Pancreas (tissue), 10 donors: ENCODE measurements at places on chromosomes 2 and 18.

GRCh38 chr18:48356909-48357631 lies 52.1 kb downstream of the ZBTB7C start:
- no peak for DNase-seq
- H3K27me3 ChIP-seq = no peaks in the 10 kb centered on the region
- no peak overlapping the region for H3K4me3 ChIP-seq
- H3K27ac ChIP-seq = no peak overlapping the region

DNA sequence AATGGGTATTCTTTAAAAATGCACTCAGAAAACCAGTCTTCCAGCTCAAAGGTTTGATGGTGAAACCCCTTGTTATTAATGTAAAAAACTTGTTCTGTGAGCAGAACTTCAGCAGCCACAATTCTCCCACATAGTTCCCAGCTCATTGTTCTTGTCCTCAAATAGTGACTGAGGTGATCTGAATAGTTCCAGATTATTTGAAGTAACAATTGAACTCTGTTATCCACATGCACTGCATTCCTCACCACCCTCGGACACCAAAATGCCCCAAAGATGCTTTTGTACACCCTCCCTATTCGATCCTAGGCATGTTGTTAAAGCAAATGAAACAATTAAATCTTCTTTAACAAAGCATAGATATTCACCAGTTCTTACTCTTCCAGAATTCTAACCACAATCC lies 2186.8 kb upstream of the CELF4 start:
- H3K27me3 ChIP-seq = no peaks in the 10 kb centered on the region
- no peak overlapping the region for H3K4me3 ChIP-seq
- H3K36me3 ChIP-seq = no peaks in the 10 kb centered on the region

DNA sequence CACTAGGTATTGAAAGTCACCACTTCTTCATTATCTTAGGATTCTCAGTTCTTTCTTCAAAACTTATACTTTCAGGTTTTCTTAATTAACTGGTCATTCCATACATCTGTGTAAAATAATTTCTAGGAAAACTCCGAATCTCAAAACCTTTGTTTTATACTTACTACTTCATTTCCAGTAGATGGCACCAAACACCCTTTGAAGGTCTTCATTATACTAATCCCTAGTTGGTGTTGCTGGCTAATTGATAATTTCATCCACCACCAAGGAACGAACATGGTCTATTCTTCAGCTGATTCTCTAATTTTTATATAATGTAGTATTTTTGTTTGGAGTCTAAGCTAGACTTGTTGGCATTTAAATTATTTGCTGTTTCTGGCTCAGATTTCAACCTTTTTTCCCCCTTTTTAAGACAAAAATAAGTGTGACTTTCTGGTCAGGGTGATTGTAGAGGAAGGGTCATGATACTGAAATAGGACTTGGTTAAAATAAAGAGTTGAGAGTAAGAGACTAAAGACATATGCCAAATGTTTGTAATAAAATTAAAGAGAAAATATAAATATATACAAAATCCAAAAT lies 2.8 kb upstream of the MXD1 start:
- no peak overlapping the region for H3K4me3 ChIP-seq
- peak overlapping the region; percentile 27 for H3K27ac ChIP-seq
- DNase-seq = no peak

DNA sequence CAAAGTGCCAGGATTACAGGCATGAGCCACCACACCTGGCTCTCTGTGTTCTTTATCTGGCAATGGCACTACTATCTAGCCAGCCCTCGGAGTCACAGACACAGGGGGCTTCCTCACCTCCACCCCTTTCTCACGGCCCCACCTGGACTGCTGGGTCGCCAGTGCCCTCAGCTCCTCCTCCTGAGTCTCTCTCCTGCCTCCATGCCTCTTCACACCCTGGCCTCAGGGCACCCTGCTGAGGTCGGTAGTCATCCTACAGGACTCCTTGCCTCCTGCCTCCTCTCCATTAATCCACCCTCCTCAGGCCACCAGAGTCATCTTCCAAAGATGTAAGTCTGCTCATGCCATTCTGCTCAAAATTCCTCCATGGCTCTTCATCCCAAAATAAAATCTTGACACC lies 8.6 kb upstream of the ASPRV1 start:
- no peak overlapping the region for H3K27ac ChIP-seq
- DNase-seq = peak; percentile 18

DNA sequence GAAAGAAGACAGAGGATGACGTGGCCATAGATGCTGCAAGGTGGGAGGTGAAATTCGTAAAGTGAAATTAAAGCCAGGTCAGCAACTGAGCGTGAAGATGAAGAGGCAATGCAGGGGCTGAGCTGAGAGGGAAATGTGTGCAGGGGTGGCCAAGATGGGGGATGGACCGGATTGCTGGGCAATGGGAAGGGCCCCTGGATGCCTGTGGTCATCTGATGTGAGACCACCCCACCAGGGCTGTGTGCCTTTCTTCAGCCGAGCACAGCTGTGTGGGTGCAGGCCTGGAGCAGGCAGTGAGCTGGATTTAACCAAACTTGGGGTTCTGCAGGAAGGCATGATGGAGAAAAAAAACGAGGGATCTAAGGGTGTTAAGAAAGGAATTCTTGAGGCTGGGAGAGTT lies 80.4 kb downstream of the ZCCHC2 start:
- no peak overlapping the region for H3K27ac ChIP-seq
- H3K36me3 ChIP-seq = no peaks in the 10 kb centered on the region
- H3K27me3 ChIP-seq = no peaks in the 10 kb centered on the region
- no peak overlapping the region for H3K4me3 ChIP-seq
- no peak for DNase-seq

DNA sequence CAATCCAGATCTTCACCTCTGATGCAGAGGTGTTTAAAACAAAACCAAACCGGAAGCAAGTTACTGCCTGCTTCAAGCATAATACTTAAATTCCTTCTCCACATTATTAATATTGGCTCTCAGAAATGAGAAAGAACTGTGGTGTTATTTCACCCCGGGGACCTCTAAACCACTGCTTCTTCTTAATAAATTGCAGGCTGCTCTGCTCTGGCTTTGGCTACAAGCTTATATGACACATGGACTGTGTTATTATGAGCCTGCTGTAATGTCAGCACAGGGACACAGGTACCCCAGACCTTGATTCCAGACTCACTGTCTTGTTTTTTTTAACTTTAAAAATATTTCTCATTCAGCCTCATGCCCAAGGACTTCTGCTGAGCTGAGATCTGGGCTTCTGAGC lies 45.1 kb downstream of the ST6GAL2 start:
- no peaks in the 10 kb centered on the region for H3K4me1 ChIP-seq
- no peaks in the 10 kb centered on the region for H3K36me3 ChIP-seq
- H3K4me3 ChIP-seq = no peak overlapping the region

DNA sequence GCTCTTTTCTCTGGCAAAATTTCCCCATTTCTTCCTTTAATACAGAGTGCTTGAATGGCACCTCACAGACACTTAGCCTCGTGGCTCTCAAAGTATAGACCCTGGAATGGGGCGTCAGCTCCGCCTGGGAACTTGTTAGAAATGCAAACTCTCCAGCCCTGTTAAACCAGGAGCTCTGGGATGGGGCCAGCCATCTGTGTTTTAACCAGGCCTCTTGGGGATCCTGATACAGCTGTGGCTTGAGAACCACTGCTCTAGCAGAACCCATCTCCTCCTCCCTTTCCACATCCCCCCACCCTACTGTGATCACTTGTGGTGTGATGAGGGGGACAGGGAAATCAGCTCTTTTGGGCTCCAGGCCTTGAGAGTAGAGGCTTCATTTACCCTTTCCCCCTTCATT lies 15.9 kb downstream of the LTBP1 start:
- no peaks in the 10 kb centered on the region for H3K27me3 ChIP-seq
- no peak for DNase-seq
- H3K4me1 ChIP-seq = no peaks in the 10 kb centered on the region

GRCh38 chr2:75560022-75560767 lies 544 bp downstream of the EVA1A start:
- peak overlapping the region; percentile 98 for H3K27ac ChIP-seq
- peak; percentile 71 for DNase-seq
- H3K4me1 ChIP-seq = peaks cover 36% of the 10 kb centered on the region
- peak overlapping the region; percentile 85 for H3K4me3 ChIP-seq

- no peak overlapping the region for H3K27ac ChIP-seq
- no peak for DNase-seq
- H3K36me3 ChIP-seq = no peaks in the 10 kb centered on the region
- H3K4me3 ChIP-seq = no peak overlapping the region
- H3K27me3 ChIP-seq = no peaks in the 10 kb centered on the region
Observed at GRCh38 chr2:121387591-121388325, 102.8 kb upstream of the TFCP2L1 start.

DNA sequence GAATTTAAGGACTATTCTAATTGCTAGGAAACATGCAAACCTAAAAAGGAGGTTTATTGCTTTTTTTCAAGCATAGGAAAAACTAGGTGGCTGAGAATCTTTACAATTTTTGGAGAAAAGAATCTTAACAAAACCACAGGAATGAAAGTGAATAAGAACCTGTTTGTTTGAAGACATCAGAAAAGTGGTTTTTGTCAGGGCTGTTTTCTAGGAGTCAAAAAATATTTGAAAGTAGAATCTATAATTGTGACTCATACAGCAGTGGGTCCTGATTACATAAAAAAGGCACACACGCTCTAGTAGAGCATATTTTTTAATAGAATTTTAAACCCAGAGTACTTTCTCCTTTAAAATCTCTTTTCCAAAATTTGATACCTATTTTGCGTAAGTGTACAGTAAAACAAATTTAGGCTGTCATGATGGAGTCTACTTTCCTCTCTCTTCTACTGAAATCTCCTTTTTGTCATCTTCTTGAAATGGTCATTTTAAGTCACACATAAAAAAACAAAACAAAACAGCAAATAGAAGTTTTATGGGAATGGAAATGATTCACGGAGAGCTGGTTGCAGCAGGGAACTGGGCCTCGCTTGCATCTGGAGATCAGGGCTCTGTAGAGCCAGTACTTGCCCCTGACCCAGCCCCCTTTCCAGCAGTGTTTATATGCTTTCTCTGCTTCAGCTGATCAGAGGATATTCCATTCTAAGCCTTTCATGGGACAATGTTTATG lies 59.1 kb upstream of the PELI1 start:
- no peak overlapping the region for H3K27ac ChIP-seq
- no peak for DNase-seq
- H3K27me3 ChIP-seq = no peaks in the 10 kb centered on the region
- H3K4me3 ChIP-seq = no peak overlapping the region
- H3K36me3 ChIP-seq = no peaks in the 10 kb centered on the region
- H3K4me1 ChIP-seq = no peaks in the 10 kb centered on the region

- H3K4me1 ChIP-seq = peaks cover 35% of the 10 kb centered on the region
- no peak overlapping the region for H3K4me3 ChIP-seq
- no peaks in the 10 kb centered on the region for H3K36me3 ChIP-seq
- H3K27me3 ChIP-seq = no peaks in the 10 kb centered on the region
- DNase-seq = no peak
Observed at GRCh38 chr2:101063352-101064124, 61.4 kb downstream of the RPL31 start.

DNA sequence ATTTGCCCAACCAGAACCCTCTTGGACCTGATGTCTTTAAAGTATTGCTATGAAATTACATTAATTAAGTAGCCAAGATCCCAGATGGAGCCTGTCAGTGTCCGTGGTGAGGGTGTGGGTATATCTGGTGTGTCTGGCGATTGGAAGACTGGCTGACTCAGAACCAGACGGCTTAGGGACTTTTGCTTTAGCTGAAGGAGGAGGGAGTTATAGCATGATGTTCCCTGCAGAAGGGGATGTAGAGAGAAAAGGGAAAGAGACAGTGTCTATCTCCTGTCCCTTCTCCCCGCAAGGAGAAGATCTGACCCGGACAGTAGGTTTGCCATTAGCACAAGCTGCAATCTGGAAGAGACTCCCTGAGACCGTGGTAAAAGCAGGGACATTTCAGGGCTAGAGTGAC lies 60.6 kb downstream of the POU3F3 start:
- no peaks in the 10 kb centered on the region for H3K4me1 ChIP-seq
- no peak for DNase-seq
- no peak overlapping the region for H3K27ac ChIP-seq
- H3K36me3 ChIP-seq = no peaks in the 10 kb centered on the region

GRCh38 chr2:56483081-56483480 lies 299.3 kb downstream of the CCDC85A start:
- no peak overlapping the region for H3K4me3 ChIP-seq
- no peak overlapping the region for H3K27ac ChIP-seq
- H3K4me1 ChIP-seq = no peaks in the 10 kb centered on the region
- DNase-seq = no peak
- no peaks in the 10 kb centered on the region for H3K36me3 ChIP-seq

- no peak overlapping the region for H3K4me3 ChIP-seq
- no peak overlapping the region for H3K27ac ChIP-seq
- H3K27me3 ChIP-seq = no peaks in the 10 kb centered on the region
Observed at GRCh38 chr18:12907258-12907925, 23.4 kb upstream of the PTPN2 start.

DNA sequence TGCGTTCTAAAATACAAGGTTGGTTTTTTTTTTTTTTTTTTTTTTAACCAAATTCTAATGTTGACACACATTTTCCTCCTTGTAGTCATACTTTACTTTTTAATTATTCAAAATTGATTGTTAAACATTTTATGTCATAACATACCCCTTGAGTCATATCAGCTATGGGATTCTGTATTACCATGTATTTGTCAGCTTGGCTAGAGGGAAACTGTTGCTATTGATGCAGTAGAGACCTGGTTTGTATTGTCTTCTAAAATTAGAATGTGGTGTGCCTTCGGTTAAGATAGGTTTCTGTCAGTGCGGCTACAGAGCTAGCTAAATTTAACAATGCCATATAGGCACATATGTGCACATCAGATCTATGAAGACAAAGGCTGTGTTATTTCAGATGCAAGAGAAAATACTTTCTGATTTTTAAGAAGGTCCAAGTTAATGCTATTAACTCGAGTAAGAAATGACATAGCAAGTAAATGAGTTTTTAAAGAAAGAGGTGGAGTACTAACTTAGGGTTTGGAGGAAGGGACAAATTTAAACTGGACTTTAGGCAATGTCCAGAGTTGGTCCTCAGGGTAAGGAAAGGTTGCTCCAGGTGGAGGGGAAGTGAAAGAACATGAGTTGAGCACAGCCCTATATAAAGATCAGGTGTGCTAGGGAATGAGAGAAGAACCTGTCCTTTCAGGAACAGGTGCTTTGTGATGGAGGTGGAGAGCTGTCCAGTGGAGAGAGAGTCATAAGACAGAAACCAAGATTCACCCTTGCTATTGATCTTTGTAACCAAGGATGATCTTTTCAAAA lies 152.3 kb downstream of the PRPF40A start:
- no peaks in the 10 kb centered on the region for H3K4me1 ChIP-seq
- no peaks in the 10 kb centered on the region for H3K36me3 ChIP-seq
- no peak overlapping the region for H3K4me3 ChIP-seq
- no peak for DNase-seq
- no peaks in the 10 kb centered on the region for H3K27me3 ChIP-seq
- no peak overlapping the region for H3K27ac ChIP-seq

GRCh38 chr2:210586381-210586780 lies 30.0 kb downstream of the CPS1 start:
- no peaks in the 10 kb centered on the region for H3K36me3 ChIP-seq
- H3K4me1 ChIP-seq = no peaks in the 10 kb centered on the region
- no peak overlapping the region for H3K4me3 ChIP-seq
- H3K27me3 ChIP-seq = no peaks in the 10 kb centered on the region
- no peak for DNase-seq

DNA sequence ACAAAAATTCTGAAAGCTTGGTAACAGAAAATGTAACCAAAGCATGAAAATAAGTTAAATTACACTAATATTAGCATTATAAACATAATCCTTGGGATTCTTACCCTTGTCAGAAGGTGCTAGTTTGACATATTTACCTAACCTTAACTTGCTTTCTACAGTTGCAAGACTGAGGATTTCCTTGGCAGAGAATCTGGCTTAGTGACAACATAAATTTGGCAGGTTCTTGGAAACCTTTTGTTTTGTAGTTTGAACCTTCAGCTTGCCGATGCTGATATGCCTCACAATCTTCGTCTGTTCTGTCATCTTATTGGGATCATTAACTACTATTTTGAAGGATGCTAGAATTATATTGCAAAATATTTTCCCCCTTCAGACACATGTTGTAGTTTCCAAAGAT lies 3.4 kb downstream of the XIRP2 start:
- no peaks in the 10 kb centered on the region for H3K36me3 ChIP-seq
- no peak overlapping the region for H3K4me3 ChIP-seq
- no peak overlapping the region for H3K27ac ChIP-seq
- no peak for DNase-seq
